Adrenal gland (tissue), 19 donors: ENCODE measurements at places on chromosomes 11 and 22. TPM values are rescaled to one million over a fixed set of nuclear protein-coding genes. Genes with fewer than 3 reads are reported as not detected.

DNA sequence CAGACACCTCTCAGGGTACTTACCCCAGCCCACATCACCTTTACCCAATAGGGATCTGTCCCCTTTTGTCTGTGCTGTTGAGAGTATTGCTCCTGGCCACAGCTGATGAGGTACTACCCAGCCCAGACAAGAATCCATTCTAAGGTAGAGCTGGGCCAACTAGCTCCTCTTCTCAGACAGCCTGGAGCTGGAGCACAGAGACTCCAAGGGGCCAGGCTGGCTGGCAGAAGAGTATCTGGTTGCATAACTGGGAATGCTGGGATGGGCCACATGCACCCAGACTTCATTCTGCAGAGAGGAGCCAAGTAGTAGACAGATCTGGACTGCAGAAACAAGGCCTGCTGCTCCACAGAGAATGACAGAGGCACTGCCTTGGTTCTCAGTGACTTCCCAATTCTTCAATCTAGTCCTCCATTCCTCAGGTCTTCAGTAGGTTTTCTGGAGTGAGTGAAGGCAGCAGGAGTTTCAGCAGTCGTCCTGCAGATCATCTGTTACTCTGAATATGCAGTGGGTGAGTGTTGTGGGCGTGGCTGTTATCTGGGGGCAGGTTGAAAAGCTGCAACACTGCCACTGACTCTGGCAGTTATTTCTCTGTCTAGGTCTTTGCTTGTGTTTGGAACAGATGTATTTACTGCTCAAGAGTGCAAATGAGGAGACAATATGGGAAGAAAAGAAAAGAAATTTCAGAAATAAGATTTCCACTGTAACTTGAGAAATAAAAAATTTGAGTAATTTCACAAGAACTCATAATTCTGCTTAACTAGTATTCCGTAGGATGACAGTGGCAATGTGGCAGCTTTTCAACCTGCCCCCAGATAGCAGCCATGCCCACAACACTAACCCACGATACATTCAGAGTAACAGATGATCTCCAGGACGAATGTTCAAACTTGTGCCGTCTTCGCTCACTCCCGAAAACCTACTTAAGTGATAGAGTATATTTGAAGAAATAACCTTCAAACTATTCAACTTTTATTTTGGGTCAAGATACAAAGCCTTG is 34.9 kb downstream of the MAPK1 start:
- H3K36me3 ChIP-seq = no peaks in the 10 kb centered on the region
- H3K27me3 ChIP-seq = no peaks in the 10 kb centered on the region
- no peak overlapping the region for H3K27ac ChIP-seq
- DNase-seq = no peak

- no peaks in the 10 kb centered on the region for H3K36me3 ChIP-seq
- no peak for DNase-seq
- peaks cover 11% of the 10 kb centered on the region for H3K4me1 ChIP-seq
- no peaks in the 10 kb centered on the region for H3K27me3 ChIP-seq
Measured at GRCh38 chr22:42978453-42979103, 36.4 kb downstream of the PACSIN2 start.

DNA sequence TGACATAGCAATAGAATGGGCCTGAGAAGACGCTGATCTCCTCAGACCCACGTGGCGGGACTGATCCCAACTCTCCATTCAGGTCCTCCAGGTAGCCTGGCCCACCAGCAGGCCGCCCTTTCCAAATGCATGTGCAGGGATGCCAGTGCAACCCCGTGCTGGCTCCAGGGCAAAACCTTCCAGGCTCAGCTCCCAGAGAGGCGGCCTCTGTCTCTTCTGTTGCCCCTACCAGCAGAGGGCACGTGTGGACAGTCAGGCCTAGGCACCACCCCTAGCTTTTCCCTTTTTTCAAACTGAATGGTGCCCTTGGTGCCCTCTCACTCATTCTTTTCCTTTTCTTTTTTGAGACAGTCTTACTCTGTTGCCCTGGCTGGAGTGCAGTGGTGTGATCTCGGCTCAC is 121.7 kb downstream of the OSBP2 start:
- no peaks in the 10 kb centered on the region for H3K4me1 ChIP-seq
- no peaks in the 10 kb centered on the region for H3K36me3 ChIP-seq
- no peak overlapping the region for H3K27ac ChIP-seq
- no peak for DNase-seq

The MTNR1B gene
- not detected for total RNA-seq

The PIWIL4 gene
- 1.6 TPM for total RNA-seq

DNA sequence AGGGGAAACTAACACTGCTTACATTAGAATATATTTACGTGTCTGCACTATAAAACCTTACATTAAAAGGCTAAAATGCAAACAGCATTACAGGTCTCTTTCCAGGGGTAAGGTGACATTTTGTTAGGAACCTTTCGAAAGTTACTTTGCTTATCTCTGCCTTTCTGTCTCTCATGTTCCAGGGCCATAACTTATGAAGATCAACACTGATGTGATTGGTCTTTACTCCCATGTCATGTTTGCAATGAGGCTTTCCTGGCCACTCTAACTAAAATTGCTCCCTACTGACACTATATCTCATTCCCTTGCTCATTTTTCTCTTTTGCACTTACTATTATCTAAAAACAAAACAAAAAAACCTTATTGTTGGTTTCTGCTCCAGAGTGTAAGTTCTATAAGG is 119.0 kb downstream of the JRKL start:
- H3K4me3 ChIP-seq = no peak overlapping the region
- H3K4me1 ChIP-seq = no peaks in the 10 kb centered on the region
- no peaks in the 10 kb centered on the region for H3K36me3 ChIP-seq
- no peak overlapping the region for H3K27ac ChIP-seq
- no peaks in the 10 kb centered on the region for H3K27me3 ChIP-seq
- no peak for DNase-seq

The MMP8 gene
- not detected for total RNA-seq

The ADM2 gene
- 0.25 TPM for total RNA-seq

The C22orf42 gene
- total RNA-seq = 0.28 TPM

The C22orf15 gene
- not detected for total RNA-seq

DNA sequence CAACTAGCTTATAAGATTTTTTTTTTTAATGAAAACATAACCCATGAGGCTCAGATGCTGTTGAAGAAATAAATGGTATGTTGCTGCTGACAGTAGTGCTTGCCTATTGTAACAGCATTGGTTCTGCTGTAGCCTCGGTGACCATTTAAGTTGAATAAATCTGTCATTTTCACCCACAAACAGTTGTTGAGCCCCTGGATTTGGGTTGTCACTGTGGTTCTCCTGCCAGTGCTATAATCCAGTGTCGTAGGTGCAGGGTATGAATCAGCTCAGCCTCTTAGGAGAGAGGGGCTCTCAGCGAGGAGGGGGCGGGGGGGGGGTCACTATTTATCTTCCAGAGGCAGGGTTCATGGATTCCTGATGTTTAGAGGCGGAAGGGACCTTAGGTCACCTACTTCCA is 49.9 kb upstream of the HORMAD2 start:
- no peak overlapping the region for H3K4me3 ChIP-seq
- no peak overlapping the region for H3K27ac ChIP-seq
- no peaks in the 10 kb centered on the region for H3K27me3 ChIP-seq
- peaks cover 19% of the 10 kb centered on the region for H3K4me1 ChIP-seq
- no peak for DNase-seq

DNA sequence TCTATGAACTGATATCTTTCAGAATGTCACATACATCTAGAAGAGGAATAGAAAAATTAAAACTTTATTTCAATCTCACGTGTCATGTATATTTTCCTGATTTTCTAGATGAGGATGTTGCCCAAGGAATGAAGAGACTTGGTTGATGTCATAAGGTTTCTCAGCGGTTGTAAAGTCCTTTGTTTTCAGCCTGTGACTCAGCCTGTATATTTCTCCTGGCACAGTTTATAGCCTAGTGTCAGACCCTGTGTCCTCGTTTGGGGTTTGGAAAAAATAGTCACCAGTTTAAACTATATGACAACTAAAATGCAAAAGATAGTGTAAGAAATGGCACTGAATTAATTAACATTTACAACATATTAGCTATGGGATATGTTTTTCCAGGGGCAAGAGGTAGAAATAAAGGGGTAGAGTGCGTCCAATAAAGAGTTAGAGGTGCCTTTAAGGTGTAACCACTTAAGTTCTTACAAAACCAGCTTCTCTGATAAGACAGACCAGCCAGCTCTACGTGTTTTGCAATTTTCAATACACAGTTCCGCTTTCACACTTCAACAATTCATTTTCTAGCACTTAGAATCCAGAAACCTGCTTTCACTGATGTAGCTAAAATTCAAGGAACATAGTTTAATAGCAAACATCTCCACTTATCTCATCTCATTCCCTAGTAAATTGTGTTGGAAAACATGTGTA is 1432.6 kb upstream of the TENM4 start:
- DNase-seq = no peak
- H3K27ac ChIP-seq = no peak overlapping the region
- no peak overlapping the region for H3K4me3 ChIP-seq
- H3K27me3 ChIP-seq = no peaks in the 10 kb centered on the region
- no peaks in the 10 kb centered on the region for H3K36me3 ChIP-seq
- no peaks in the 10 kb centered on the region for H3K4me1 ChIP-seq

The HTR3A gene
- not detected for total RNA-seq

The PDGFD gene
- total RNA-seq = 200 TPM

GRCh38 chr11:71991494-71991893 is 7.2 kb upstream of the IL18BP start:
- no peak for DNase-seq
- H3K4me3 ChIP-seq = no peak overlapping the region
- no peaks in the 10 kb centered on the region for H3K4me1 ChIP-seq

The OR5A1 gene
- total RNA-seq = not detected

DNA sequence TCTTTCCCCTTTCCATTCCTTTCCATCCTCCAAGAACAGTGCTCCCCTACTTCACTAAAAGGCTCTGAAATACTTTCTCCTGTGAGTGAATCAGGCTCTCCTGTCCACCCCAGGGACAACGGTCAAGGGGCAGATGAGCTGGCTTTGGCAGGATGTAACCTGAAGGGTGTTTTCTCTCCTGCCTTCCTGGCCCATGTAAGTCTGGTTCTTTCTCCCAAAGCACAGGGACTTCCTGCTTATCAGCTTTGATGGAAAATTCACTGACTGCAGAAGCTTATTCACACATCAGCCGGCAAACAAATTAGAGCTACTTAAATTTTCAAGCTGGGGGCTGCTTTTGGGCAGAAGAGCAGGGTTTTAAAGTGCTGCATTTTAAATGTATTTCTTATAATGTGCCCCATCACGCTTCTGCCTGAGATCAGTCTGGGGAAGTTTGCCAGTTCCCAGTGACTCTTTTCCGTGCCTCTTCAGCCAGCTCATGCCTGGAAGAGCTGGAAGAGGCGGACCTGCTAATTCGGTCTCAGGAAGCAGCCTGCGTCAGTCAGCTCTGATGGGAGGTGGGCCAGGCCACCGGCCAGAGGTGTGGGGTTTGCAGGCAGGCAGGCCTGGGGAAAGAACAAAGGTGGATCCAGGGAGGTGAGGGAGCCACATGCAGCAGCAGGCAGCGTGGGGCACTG is 140.4 kb upstream of the TBCEL start:
- H3K4me1 ChIP-seq = peaks cover 10% of the 10 kb centered on the region
- no peaks in the 10 kb centered on the region for H3K36me3 ChIP-seq
- H3K27ac ChIP-seq = no peak overlapping the region
- no peak overlapping the region for H3K4me3 ChIP-seq

The NLRP14 gene
- not detected for total RNA-seq

GRCh38 chr11:115522302-115522701 is 18.1 kb upstream of the CADM1 start:
- H3K36me3 ChIP-seq = no peaks in the 10 kb centered on the region
- peaks cover 7% of the 10 kb centered on the region for H3K27me3 ChIP-seq
- no peak overlapping the region for H3K27ac ChIP-seq
- DNase-seq = no peak
- no peak overlapping the region for H3K4me3 ChIP-seq

The CRYBA4 gene
- total RNA-seq = not detected

DNA sequence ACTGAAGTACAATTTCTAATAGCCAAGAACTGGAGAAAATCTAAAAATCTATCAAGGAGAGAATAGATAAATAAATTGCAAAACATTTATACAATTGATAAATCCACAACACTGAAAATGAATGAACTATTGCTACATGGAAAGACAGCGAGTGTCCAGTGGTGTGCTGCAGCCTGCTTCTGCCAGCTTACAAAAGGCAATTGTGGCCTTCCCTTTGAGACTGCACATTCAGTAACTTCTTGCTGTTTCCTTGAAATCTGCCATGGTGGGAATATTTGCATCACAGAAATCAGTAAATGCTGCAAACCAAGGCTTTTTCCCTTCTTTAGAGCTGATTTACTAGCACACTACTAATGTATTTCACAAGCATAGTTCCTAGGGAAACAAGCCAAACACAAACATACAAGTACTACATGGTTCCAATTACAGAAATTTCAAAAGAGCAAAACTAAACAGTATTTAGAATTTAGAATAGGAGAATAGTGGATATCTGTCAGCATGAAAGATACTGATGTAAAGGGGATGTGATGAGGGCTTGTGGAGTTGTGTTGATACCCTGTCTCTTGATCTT is 76.9 kb upstream of the TRIM77 start:
- H3K4me1 ChIP-seq = no peaks in the 10 kb centered on the region
- H3K27me3 ChIP-seq = no peaks in the 10 kb centered on the region
- H3K36me3 ChIP-seq = no peaks in the 10 kb centered on the region
- no peak overlapping the region for H3K4me3 ChIP-seq
- H3K27ac ChIP-seq = no peak overlapping the region

- no peak for DNase-seq
- H3K4me1 ChIP-seq = peaks cover 3% of the 10 kb centered on the region
- H3K4me3 ChIP-seq = no peak overlapping the region
- no peak overlapping the region for H3K27ac ChIP-seq
Measured at GRCh38 chr11:2731130-2732125, 31.6 kb upstream of the KCNQ1OT1 start.
